Hematopoietic multipotent progenitor cell treated with erythropoietin and hydrocortisone succinate and interleukin-3 and kit ligand, for 6 days (in vitro differentiated cells): ENCODE measurements at places on chromosomes 1 and 21.

- DNase-seq, result no peak
Observed at GRCh38 chr1:48718116-48718630, 58.5 kb downstream of the BEND5 start.

DNA sequence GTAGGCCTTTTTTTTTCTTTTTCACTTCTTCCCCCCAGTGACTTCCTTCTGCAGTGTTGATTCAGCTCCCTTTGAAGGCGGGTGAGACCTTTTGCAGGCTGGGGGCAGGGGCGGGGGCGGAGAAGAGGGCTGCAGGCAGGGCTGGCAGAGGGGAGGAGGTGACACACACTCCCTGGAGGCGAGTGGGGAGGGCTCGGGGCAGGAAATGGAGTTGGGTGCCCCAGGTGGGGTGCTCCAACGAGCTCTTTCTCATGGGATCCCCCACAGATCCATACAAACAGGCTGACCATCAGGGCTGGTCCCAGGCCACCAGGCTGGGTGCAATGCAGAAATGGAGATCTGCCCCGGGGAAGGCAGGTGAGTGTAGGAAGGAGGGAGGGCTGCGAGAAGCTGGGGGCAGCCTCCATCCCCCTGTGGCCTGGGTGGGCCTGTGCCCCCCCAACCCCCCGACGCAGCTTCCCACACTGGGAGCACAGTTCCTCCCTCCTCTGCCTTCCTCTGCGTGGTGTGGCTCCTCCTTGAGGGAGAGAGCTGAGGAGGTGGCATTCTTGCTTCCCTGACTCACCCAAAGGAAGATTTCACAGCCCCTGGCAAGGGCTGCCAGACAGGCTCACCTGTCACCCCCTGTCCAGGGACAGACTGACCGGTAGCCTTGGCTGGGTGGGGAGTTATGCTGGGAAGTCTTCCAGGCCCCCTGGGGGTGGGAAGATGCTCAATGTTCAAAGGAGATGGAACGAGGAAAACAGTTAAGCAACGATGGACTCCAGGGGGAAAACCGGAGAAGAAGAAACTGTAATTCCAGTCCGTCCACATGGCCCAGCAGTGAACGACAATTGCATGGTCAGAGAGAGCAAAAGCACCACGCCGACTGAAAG, 7.1 kb upstream of the ITGB2 start:
- peak; percentile 62 for DNase-seq

GRCh38 chr1:228407106-228408040, 738 bp upstream of the TRIM11 start:
- DNase-seq, result no peak

DNA sequence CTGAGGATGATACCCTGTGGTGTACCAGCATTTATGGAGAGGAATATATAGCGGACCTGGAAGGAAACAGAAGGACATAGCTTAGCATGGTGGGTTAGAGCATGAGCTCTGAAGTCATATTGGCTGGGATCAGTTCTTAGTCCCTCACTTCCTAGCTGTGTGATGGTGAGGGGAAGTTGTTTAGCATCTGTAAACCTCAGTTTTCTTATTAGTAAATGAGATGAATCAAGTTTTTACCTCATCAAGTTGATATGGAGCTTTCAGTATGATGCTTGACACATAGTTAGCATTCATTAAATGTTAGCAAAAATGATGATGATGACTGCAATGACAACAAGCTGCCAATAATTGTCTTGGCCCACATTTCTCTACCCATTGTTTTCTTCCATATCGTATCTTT, 84.8 kb downstream of the NEK7 start:
- no peak for DNase-seq

DNA sequence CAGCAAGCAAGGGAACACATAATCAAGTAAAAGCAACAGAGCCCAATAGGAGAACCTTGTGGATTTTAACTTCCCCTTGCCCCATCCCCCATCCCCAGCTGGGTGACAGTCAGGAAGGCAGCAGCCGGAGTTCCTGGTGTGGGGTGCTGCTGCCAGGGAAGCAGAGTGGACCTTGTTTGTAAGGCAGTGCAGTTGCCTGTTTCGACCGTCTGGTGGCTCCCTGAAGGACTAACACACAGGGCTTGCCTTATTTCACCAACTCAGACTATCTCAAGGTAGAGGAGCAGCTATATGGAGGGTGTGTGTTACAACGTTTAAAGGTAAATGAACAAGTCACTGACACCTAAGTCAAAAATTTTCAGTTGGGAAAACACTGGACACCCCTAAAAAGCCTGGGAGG, 6.6 kb downstream of the KRTAP10-8 start:
- DNase-seq, result peak; percentile 11

DNA sequence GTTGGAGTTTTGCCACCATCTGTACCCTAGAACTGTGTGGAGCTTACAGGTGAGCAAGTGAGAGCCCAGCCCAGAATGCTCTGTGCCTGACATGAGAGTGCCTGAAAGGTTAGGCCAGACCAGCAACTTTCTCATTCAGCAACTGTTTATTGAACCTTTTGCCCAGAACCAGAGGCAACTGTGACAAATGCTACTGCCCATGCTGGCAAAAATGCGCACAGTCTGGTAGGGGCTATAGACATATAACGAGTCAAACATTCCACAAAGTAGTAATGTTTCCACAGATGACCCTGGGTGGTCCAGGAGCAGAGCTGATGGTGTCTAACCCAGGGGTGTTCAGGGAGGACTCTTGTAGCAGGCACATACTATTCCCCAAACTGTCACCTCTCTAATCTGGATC, 56.0 kb upstream of the GCLM start:
- DNase-seq, result no peak

DNA sequence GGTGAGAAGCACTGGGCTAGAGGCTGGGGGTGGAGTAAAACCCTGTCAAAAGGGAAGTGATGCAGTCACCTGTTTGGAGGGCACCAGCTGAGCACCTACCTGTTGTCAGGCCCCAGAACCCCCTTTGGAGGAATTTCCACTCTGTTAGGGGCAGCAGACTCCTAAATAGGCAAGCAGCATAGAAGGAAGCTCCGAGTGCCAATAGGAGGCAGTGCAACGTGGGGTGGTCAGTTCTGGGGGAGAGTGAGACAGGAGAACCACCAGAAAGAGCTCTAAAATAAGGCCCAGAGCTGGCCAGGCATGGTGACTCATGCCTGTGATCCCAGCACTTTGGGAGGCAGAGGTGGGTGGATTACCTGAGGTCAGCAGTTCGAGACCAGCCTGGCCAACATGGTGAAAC, 203.7 kb upstream of the ZC3H12A start:
- DNase-seq, result no peak

- DNase-seq, result no peak
Observed at GRCh38 chr21:45823100-45823681, 158.4 kb upstream of the COL6A1 start.

DNA sequence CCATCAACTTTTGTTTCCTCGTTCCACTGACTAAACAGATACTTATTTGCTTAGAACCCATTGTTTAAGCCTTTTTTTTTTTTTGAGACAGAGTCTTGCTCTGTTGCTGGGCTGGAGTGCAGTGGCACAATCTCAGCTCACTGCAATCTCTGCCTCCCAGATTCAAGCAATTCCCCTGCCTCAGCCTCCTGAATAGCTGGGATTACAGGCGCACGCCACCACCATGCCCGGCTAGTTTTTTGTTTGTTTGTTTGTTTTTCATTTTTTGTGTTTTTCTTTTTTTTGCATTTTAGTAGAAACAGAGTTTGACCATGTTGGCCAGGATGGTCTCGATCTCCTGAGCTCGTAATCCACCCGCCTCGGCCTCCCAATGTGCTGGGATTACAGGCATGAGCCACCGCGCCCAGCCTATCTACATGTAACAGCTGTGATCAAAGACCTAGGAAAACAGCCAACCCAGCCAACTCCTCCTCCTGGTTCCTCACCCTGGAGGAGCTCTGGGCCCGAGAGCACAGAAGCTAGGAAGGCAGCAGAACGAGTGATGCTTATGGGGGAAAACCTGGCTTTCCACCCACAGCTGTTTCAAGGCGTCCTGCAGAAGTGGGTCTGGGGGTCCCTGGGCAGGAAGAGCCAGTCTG, 32.9 kb downstream of the KCNN3 start:
- DNase-seq, result peak; percentile 17

- DNase-seq, result no peak
Observed at GRCh38 chr21:41758550-41758949, 8.3 kb downstream of the RIPK4 start.

GRCh38 chr1:227941509-227942020, 6.2 kb downstream of the WNT9A start:
- no peak for DNase-seq

GRCh38 chr21:40595806-40596205, 251.2 kb downstream of the DSCAM start:
- no peak for DNase-seq

DNA sequence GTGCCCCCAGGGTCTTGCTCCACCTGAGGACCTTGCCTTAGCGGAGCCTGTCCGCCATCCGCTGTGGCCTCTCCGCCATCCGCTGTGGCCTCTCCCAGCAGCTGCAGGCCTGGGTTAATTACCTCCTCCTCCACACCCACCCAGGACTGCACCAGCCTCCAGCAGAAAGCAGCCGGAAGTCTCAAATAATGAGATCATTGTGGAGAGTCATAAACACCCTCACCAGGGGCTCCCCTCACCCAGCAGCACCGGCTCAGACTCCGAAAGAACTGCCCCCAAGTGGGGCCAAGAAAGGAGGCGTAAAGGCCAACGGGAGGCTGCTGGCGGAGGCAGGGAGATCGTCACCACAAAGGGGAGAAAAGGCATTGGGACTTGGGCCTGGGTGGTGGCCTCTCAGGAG, 10.7 kb upstream of the GPR153 start:
- no peak for DNase-seq

DNA sequence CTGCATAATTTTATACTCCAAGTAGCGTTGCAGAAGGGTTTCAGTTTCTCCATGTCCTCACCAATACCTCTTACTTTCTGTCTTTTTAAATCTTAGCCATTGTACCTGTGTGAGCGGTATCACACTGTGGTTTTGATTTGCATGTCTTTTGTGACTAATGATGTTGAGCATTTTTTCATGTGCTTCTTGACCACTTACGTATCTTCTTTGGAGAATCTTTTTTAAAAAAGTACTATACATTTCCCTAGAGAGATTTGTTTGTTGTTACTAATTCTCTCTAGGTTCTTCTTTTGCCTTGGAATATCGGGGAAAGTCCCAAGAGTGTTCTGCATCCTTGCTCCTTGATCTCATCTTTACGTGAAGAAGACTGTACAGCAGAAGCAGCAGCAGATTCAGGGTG, 81.8 kb upstream of the WARS2 start:
- DNase-seq, result no peak

DNA sequence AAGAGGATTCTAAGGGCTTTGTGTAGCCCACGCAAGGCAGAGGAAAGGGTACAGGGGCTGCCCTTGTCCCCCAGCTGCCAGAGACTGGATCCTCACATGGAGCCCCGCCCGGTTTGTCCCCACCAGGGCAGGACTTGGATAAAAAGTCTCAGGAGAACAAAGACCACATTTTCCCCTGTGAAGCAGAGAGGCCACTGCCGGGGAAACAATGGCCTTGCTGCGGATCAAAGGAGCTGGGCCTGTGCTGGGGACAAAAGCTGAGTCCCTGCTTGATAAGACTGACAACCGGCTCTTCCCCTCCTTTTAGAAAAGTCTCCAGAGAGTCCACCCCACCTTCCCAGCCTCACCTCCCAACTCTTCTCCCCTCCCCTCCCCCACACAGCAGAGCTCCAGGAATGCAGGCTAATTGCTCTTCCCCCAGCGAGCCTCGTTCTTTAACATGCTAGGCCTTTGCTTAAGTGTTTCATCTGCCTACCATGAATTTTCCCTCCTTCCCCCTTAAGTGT, 142.4 kb downstream of the PLPP3 start:
- DNase-seq, result no peak

DNA sequence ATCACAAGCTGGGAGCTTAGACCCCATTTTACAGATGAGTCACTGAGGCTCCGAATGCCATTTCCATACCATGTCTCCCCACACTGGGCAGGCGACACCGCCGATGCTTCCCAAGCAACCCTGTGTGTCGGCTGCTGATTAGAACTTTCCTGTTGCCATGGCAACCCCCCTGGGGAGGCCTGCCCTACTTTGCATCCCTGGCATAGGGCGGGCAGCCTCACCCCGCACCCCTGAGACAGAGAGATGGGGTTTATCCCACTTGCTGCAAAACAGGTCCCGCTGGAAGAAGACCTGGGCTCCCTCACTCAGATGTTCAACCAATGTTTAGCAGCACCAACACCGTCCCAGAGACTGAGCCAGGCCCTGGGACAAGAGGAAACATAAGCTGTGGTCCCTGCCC, 81.5 kb downstream of the CAMK2N1 start:
- DNase-seq, result no peak

GRCh38 chr1:143689781-143690180, 282.0 kb downstream of the FAM72C start:
- DNase-seq, result no peak
